SW 1271 (cell line): ENCODE measurements at places on chromosomes 12 and 14.
A peak's percentile ranks its signal among the peaks of the same experiment; 100 is the strongest.

DNA sequence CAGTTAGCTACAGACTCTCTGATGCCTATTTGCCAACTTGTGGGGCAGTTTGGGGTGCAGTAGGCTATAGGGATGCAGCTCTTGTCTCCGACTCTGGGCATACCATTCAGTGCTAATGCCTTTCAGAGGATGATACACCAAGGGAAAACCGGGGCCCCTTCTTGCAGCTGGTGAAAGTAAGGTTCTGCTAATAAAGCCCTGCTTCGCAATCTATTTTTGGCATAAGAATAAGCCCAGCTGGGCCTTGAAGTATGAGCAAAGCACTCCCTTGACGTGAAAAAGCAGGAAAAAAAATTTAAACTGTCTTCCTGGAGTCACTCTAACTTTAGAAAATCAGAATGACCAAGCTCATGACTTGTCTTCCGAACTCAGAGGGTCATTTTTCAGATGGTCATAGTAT lies 124.1 kb upstream of the RBM19 start:
- DNase-seq: no peak

DNA sequence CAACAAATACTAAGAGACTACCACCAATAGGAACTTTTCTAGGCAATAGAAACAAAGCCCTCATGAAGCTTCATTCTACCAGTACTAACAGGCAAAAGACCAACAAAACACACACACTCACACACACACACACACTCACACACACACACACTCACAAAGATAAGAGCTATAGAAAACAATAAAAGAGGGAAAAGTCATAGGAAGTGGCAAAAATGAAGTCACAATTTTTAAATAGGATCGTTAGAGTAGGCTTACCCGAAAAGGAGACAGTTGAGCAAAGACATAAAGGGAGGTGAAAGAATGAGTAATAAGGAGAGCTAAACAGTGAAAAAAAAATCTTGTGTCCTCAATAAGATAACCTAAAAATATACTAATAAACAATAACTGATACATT lies 66.5 kb downstream of the C2CD5 start:
- no peak for DNase-seq

DNA sequence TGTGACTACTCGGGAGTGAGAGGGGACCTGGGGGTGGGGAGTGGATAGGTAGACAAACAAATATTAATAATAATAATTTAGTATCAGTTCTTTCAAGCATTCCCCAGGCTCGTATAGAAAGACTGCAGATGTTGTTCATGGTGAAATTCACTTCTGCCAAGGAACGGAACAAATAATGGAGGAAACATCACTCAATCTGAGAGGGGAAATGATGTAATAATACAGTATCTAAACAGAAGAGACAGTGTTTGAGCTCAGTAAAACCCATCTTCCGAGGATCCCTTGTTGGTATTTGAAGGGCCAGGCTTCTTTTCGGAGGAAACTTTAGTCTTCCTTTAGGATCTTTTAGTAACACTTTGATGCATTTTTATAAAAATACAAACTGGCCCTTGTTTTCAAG lies 114.2 kb downstream of the KCNK10 start:
- DNase-seq: no peak

DNA sequence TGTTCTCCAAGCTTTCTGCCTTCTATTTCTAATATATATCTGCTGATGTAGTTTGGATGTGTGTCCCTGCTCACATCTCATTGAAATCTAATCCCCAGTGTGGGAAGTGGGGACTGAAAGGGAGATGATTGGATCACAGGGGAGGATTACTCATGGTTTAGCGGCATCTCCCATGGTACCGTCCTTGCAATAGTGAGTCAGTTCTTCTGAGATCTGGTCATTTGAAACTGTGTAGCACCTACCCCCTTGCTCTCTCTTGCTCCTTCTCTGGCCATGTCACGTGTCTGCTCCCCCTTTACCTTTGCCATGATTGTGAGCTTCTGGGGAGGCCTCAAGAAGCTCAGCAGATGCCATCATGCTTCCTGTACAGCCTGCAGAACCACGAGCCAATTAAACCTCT lies 26.2 kb upstream of the ALX1 start:
- no peak for DNase-seq

DNA sequence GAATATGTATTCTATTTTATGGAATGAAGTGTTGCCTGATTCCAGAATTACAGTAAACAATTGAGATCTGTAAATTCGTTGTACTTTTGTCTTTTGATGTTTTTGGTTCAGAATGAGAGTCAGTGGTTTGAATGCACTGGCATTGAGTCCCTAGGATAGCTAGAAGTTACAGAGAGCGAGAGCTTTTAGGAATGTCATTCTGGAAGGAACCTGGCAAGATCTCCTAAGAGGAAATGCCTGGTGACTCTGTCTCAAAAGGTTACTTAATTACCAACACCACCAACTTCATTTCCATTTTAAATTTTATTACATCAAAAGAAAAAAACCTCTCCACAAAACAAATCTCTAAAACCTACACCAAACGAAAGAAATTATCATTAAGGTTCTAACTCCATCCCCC lies 6.0 kb upstream of the CEBPE start:
- no peak for DNase-seq

DNA sequence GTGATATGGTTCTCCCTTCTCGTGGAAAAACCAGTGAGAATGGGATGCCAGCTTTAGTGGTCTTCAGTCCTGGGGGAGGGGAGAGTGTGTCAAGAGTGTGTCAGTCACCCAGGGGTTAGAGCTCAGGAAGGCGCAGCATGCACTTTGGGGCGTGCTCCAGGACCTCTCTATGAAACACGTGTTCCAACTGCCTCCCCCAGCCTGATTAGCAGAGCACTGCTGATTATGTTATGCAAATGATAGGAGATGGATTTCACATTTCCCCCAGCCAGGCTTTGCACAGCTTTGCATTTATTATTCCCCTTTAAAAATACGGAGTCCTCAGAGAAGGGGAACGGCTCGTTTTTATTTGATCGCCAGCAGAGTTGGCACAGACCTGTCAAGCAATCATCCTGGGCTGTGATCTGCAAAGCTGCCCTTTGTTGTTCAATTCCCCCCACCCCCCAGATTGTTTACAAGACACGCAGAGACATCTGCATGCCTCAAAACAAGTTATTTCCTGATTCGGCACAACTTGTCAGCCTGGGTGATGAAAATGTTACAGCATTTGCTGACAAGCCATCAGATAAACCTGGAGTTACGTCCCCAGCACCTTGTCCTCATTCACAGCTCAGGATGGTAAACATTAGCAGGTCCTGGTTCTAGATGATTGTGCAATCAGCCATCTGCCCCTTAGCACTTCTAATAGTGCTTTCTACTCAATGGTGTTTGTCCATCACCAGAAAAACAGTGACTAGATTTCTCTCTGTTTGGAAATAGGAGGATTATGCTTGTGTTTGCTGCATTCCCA lies 196.5 kb downstream of the NOVA1 start:
- DNase-seq: no peak

DNA sequence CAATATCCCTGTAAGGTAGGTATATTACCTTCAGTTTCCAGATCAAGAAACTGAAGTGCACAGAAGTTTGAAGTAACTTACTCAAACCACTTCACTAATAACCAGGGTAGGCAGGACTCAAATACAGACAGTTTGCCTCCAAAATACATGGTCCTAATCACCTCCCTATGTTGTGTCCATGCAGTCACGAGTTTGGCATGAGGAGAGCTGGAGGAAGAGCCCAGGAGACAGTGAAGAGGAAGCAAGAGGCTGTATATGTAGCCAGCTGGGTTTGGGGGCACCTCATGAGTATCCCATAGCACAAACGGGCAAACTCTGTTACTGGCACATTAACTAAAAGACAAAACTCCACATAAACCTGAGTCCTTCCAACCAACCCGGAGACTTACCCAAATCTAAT lies 79.2 kb downstream of the DUSP16 start:
- DNase-seq: no peak

DNA sequence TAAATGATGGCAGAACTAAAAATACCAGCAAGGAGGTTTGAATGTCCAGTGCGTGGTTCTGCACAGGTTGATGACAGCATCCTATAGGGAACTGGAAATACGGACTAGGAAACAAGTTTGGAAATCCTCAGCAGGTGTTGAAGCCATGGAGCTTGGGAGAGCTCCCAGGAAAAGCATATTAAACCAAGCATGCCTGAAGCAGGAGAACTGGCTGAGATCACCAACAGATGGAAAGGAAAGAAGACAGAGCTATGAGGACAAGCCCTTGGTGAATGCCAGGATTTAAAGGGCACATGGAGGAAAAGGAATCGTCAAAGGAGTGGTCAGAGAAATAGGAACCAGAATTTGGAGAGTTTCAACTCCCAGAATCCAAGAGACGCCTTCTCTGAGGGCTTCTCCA lies 21.2 kb upstream of the ELK3 start:
- no peak for DNase-seq

GRCh38 chr12:101885912-101886561 lies 8.7 kb downstream of the DRAM1 start:
- no peak for DNase-seq

DNA sequence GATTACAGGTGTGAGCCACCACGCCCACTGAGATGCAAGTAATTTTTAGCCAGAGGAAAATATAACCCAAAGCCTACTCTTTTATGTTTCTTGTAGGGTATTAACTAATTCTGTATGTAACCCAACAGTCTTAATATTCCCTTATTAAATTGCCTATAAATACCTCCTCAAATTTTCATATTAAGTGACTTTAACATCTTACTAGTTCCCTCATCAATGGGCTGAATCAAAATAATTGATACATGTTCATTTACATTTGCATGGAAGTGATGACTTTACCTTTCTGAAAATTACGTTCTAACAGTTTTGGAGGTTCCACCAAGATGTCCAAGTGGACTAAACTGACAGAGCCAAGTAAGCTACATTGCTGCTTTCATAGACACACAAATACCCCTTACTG lies 3.1 kb downstream of the SOS2 start:
- DNase-seq: no peak

GRCh38 chr12:111686574-111687105 lies 787 bp downstream of the ACAD10 start:
- DNase-seq: no peak

GRCh38 chr14:52695481-52696091 lies at the start of gene ERO1A:
Gene ERO1A, minus strand, starts transcription at chr14:52695558. Its CDS starts 77 bp downstream, at chr14:52695481.
- DNase-seq: peak; percentile 84

DNA sequence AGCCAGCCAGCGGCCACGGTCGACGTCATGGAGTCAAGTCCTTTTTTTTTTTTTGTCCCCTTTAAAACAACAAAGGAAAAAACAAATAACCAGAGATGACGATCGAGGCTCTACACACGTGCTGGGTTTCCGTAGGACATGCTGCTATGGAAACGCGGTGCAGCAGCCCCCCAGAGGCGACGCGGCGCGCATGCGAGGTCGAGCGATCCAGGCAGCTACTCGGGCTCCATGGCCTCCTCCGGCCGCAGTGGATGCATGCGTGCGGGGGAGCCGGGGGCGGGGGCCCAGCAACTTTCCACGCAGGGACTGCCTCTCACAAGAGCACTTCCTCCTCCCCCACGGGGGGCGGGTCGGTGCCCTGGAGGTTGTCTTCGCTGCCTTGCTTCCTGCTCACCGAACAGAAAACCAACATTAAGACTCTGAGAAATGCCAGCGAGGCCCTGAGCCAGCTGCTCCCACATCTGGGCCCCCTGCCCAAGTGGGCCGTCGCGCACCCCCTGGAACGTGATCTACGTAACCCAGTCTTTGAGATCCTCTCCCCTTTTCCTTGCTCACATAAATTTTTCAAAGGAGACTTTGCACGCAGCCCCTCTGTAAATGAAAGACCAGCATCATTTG lies 30.7 kb downstream of the P2RX4 start:
- no peak for DNase-seq

DNA sequence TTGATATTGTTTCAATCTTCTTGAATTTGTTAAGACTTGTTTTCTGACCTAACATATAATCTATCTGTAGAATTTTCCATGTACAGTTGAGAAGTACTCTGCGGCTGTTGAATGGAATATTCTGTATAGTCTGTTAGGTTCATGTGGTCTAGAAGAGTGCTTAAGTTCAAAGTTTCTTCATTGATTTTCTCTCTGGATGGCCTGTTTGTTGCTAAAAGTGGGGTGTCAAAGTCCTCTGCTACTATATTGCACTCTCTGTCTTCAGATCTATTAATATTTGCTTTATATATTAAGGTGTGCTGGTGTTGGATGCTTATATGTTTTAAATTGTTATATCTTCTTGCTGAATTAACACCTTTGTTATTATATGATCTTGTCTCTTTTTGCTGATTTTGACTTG lies 290.9 kb upstream of the STXBP6 start:
- no peak for DNase-seq

- DNase-seq: no peak
Measured at GRCh38 chr14:103022002-103022684, 35.2 kb downstream of the CDC42BPB start.

DNA sequence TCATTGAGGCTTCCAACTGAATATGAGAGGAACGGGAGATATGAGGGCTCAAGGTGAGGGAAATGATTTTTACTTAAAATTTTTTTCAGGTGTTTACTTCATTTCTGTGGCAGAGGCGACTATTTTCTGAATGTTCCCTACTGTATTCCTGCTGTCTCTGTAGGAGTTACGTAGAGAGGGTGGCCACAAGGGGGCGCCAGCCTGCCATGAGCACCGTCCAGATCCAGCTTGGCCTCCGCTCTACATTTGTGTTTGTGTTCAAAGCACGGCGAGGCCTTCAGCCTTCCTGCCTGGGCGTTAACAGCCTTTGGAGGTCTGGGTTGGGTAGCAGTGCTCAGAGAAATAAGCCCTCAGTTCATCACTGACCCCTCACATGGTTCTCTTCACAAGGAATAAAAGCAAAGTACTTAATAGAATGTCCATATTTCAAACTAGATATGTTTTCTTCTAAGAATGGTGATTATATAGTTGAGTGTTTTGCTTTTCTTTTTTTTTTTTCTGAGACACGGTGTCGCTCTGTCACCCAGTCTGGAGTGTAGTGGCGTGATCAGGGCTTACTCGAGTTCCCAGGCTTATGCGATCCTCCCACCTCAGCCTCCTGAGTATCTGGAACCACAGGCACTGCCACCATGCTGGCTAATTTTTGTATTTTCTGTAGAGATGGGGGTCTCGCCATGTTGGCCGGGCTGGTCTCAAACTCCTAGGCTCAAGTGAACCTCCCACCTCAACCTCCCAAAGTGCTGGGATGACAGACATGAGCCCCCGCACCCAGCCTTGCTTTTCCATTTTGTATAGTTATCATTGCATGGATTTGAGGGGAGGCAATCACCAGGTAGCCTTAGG lies 22.3 kb downstream of the CKB start:
- peak; percentile 62 for DNase-seq
